ENCODE measurements at places on chromosomes 11 and 22. TPM values are rescaled to one million over a fixed set of nuclear protein-coding genes. Genes with fewer than 3 reads are reported as not detected.

NCR3LG1 gene
- 9.5 TPM for total RNA-seq

CBLIF gene
- total RNA-seq: not detected

BTBD18 gene
- total RNA-seq: not detected

TUBA8 gene
- 0.62 TPM for total RNA-seq

SCUBE2 gene
- total RNA-seq: 3.4 TPM

MRGPRX4 gene
- not detected for total RNA-seq

LSP1 gene
- total RNA-seq: 0.33 TPM

MPZL2 gene
- total RNA-seq: 0.25 TPM

UPK3A gene
- total RNA-seq: not detected

SEZ6L gene
- total RNA-seq: not detected

TYR gene
- total RNA-seq: not detected

PATE2 gene
- total RNA-seq: 0.22 TPM

HYOU1 gene
- total RNA-seq: 205 TPM

GAL3ST3 gene
- total RNA-seq: not detected

TNKS1BP1 gene
- 90.4 TPM for total RNA-seq

PLAAT2 gene
- 0.12 TPM for total RNA-seq

RAG1 gene
- total RNA-seq: 0.37 TPM

KCNK7 gene
- total RNA-seq: not detected

SCGB1A1 gene
- not detected for total RNA-seq

OR10A2 gene
- not detected for total RNA-seq

CHRM1 gene
- not detected for total RNA-seq

GRAP2 gene
- total RNA-seq: not detected

PIWIL4 gene
- total RNA-seq: 1.4 TPM

GGT5 gene
- 1.9 TPM for total RNA-seq

PPME1 gene
- total RNA-seq: 31.3 TPM

RBM4 gene
- total RNA-seq: 73.6 TPM

NAGA gene
- total RNA-seq: 43.2 TPM

GANAB gene
- 315 TPM for total RNA-seq

ANO5 gene
- 0.44 TPM for total RNA-seq

PHOX2A gene
- not detected for total RNA-seq

KCNJ5 gene
- not detected for total RNA-seq

TAF10 gene
- total RNA-seq: 25.3 TPM

HSPB2 gene
- not detected for total RNA-seq

XKR3 gene
- total RNA-seq: not detected

PANX2 gene
- total RNA-seq: 0.66 TPM

SYT7 gene
- 31.4 TPM for total RNA-seq

GUCY1A2 gene
- total RNA-seq: 1.7 TPM

CSF2RB gene
- total RNA-seq: not detected

DEUP1 gene
- under 0.01 TPM for total RNA-seq

C11orf87 gene
- total RNA-seq: not detected

SH3BP1 gene
- 11.7 TPM for total RNA-seq
